ENCODE measurements at places on chromosomes 13 and 19. TPM values are rescaled to one million over a fixed set of nuclear protein-coding genes. Genes with fewer than 3 reads are reported as not detected.

GRCh38 chr13:78659732-78660494 lies 958 bp upstream of the OBI1 start:
- DNase-seq = no peak

GRCh38 chr13:23995283-23996073 lies 98.2 kb upstream of the C1QTNF9B start:
- no peak for DNase-seq

GRCh38 chr13:69107436-69107835 lies 1000.2 kb upstream of the ATXN8OS start:
- no peak for DNase-seq

DNA sequence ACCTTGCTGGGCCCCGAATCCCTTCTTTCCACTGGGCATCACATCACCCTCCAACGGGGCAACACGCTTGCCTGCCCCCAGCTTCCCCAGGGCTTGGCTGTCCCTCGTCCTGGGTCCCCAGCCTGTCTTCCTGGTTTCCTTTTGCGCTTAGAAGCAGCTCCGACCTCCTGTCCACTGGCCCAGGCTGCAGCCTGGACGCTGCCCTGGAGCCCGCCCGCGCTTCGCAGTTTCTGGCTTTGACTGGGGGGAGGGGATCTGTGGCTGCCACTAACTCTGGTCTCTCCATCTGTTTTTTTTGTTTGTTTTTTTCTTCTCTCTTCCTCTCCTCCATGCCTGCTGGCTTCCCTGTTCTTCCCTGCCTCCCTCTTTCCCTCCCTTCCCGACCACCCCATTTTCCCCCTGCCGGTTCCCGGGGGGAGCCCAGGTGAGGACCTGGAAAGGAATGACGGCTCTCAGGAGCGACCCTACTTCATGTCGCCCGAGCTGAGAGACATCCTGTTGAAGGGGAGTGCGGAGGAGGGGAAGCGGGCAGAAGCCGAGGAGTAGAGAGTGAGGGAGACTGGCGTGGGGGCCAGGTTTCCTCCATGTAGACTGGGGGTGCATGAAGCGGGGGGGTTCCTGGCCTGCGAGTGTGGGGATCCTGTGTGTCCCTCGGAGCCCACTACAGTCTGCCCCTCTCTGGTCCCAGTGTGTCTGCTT lies 11.5 kb upstream of the ILF3 start:
- DNase-seq = no peak

DNA sequence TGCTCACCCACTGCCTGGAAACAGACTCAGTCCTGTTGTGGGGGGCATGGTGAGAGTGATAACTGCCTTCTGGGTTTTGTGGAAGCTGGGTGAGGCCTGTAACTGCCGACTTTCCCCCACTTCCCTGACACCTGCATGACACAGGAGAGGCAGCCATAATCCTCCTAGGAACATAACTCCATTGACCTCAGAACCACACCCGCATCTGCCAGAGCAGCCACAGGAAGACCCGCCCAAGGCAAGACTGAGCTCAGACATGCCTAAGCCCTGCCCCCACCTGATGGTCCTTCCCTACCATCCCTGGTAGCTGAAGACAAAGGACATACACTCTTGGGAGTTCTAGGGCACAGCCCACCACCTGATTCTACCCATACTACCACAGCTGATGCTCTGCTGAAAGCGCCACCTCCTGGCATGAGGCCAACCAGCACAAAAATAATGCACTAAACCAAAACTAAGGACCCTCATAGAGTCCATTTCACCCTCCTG lies 326.7 kb downstream of the RBM26 start:
- DNase-seq = no peak

DNA sequence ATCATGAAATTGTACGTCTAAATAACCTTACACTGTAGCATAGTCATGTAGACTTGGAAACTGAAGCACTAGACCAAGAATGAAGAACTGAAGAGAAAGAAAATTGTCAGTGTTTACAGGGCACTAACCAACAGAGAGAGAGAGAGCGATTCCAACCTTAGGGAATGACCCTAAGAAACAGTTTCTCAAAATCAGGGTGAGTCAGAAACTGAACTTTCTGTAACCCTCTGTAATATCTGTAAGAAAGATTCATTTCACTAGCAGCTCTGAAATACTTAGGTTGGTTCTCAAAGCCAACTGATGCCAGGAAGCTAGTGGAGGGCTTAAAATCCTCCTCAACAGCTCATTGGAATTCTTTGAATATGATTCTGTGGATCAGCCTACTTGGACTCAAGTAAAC lies 936.9 kb downstream of the EFNB2 start:
- DNase-seq = no peak

GRCh38 chr13:44504116-44504515 lies 72.0 kb downstream of the TSC22D1 start:
- no peak for DNase-seq

DNA sequence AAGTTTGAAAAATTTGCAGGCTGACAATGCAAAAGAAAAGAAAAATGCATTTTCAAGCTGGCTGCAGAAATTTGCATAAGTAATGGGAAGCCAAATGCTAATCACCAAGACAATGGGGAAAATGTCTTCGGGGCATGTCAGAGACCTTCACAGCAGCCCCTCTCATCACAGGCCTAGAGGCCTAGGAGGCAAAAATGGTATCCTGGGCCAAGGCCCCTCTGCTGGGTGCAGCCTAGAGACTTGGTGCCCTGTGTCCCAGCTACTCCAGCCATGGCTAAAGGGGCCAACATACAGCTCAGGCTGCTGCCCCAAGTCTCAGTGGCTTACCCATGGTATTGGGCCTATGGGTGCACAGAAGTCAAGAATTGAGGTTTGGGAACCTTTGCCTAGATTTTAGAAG lies 155.2 kb downstream of the B3GLCT start:
- DNase-seq = no peak

- DNase-seq = no peak
Measured at GRCh38 chr13:51576754-51577153, 7.5 kb upstream of the WDFY2 start.

GRCh38 chr13:114077933-114078325 lies 54.5 kb downstream of the RASA3 start:
- DNase-seq = no peak

GRCh38 chr13:31755803-31756212 lies 16.5 kb downstream of the RXFP2 start:
- DNase-seq = no peak

DNA sequence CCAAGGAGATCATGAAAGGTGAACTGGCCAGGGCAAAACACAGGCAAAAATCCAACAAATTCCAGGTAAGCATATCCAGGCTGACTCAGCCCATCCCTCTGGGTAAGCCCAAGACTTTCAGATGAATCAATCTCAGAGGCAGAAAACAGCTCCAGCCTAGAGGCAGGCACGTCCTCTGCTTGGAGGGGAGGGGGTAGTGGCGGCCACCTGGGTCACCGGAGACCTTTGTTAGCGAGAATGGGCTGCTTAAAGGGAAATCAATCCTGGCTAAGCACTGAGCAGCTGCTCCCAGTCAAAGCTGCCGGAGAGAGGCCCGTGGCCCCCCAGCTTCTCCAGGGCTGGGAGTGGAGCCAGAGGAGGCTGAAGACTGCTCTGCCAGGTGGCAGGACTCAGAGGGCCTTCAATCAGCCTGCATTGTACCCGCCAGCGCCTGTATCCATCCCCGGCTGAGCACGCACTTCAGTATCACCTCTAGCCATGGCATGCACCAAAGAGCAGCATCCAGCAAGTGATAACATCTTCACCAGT lies 48.2 kb downstream of the PIN1 start:
- peak; percentile 17 for DNase-seq

Gene ZNF709
- total RNA-seq = 5.8 TPM

Gene ZNF175
- 14.6 TPM for total RNA-seq

Gene AMER2
- total RNA-seq = 0.07 TPM

Gene ZNF416
- total RNA-seq = 7.2 TPM

Gene MAP2K2
- 154 TPM for total RNA-seq

Gene CD79A
- 0.78 TPM for total RNA-seq

Gene PLPP2
- total RNA-seq = 46.3 TPM

Gene PCP2
- total RNA-seq = 1.0 TPM

Gene CALR
- 707 TPM for total RNA-seq

Gene IGLON5
- total RNA-seq = 44.8 TPM

Gene CCDC70
- not detected for total RNA-seq

Data from progenitor cell of endocrine pancreas (in vitro differentiated cells).